DMS 273 treated with DMSO at 0.1 percent for 48 hours (cell line): ENCODE measurements at places on chromosomes 13 and 19.

- no peak for DNase-seq
These were observed 46.2 kb downstream of the ACTN4 start for GRCh38 chr19:38693380-38694223.

DNA sequence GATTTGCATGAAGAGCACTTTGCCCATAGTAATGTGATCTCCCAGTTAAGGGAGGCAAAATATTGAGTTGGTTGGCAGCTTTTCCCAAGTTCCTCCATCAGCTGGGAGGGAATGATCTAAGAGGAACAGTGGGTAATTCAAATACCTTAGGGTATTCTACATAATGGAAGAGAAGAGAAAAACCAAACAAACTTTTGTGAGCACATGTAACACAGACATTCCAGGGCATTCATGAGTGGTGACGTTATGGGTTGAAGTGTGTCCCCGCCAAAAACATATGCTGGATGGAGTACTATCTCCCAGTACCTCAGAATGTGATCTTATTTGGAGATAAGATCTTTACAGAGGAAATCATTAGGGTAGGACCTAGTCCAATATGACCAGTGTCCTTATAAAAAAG, 220.1 kb downstream of the FOXO1 start:
- no peak for DNase-seq

GRCh38 chr13:42495255-42495654, 78.7 kb upstream of the TNFSF11 start:
- no peak for DNase-seq

DNA sequence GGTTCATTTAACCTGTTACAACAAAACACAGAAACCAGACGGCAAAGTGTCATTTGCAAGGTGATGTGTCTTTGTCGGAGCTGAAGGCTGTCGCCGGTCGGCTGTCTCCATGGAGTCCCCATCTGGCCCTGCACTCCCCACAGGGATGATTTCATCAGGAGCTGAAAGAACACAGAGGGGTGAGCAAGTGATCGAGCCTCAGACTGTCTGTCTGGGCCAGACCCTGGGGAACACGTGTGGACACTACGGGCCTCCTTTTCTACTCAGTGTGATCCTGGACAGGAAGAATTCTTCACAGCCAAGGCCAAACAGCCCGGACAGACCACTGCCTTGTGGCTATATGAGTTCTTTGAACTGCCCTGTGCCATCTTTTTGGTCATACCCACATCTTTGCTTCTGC, 85.1 kb downstream of the RNASEH2B start:
- DNase-seq, result no peak

DNA sequence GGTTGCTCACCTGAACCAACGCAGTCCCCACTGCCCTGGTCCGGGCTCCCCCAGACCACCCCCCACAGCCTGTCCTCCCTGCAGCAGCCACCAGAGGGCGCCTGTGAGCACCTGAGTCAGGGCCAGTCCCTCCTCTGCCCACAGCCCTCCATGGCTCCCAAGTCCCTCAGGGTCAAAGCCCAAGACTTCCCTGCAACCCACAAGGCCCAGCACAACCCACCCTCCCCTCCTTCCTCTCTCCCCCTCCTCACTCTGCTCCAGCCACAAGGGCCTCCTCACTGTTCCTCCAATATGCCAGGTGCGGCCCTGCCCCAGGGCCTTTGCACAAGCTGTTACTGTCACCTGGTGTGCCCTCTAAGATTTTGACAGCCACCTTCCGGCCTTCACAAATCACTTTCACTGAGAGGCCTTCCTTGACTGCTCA, 10.9 kb downstream of the GNA15 start:
- no peak for DNase-seq

DNA sequence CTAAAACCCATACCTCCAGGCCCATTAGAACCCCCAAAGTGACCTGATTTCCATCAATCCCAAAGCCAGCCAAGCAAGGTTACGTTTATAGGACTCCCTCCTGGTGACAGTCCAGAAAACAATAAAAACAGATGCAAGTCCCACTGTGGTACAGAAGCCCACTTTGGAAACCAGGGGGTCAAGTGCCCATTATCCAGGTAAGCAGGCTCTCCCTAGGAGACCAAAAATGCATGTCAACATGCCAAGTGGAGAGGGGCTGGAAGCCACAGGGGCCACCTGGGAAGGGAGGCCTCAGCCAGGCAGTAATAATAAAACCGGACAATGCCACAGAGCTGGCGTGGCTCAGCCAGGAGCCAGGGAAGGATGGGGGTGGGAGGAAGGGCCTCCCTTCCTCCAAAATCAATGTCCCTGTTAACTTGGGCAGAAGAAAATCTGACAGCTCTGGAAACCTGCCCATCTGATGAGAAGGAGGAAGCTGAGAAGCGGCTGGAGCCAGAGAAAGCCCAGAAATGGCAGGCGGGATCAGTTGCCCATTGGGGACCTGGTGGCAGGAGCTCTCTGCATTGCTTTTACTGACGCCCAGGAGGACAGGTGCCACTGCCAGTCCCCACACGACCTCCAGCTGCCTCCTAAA, 160.4 kb downstream of the ZIC5 start:
- no peak for DNase-seq

GRCh38 chr19:16623576-16623975, 4.4 kb downstream of the MED26 start:
- no peak for DNase-seq

DNA sequence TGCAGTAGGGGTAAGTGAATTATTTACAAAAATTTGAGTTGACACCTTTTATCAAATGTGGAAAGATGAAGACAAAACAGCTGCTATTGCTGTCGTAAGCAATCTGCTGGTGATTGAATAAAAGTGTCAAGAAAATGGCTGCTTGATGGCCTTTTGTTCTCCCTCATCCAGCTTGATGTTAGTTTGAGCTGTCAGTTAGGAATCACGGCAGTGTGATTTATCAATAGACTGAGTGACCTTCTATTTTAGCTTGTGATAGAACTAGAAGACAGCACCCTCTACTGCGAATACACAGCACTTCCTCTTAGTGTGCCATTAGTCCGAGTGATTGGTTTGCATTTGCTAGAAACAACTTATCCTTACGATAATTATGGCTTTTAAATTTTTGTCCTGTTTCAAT, 76.3 kb downstream of the MZT1 start:
- no peak for DNase-seq

DNA sequence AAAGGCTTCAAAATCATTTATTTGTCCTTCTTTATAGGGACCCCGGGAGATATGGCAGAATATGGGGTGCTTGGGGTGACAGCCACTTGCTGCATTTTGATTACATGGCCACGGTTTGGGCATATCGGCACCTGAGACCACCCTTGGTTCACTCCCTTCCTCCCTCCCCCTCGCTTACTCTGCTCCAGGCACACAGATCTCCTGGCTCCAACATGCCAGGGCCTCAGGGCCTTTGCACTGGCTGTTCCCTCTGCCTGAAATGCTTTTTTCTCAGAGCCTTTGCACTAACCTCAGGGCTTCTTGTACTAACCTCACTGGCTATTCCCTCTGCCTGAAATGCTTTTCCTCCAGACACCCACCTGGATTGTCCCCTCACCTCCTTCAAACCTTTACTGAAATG, 23.8 kb downstream of the VAV1 start:
- no peak for DNase-seq

GRCh38 chr13:43132257-43132656, 108.9 kb downstream of the DNAJC15 start:
- DNase-seq, result peak; percentile 15

DNA sequence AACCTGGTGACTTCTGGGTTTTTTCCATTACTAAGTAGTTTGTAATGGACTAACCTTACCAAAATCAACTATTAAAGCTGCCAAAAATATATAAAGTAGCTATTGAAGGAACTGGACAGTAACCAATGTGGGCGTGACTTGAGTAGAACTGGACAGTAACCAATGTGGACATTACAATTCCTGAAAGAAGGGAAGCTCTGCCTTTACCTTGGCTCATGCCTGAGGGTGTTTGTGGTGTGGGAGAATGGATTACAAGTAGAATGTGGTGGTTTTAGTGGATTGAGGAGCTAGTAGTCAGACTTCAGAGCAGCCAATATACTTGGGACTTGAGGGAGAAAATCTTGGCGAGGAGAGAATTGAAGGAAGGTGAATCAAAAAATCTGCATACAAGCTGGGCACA, 17.5 kb downstream of the LRRC63 start:
- no peak for DNase-seq

GRCh38 chr19:31351056-31351854, 2.0 kb upstream of the TSHZ3 start:
- DNase-seq, result no peak
